ENCODE measurements at places on chromosomes 2 and 18.

GRCh38 chr18:48729404-48729803 is 190.6 kb downstream of the CTIF start:
- no peak for DNase-seq

- no peak for DNase-seq
Measured at GRCh38 chr2:106812383-106812782, 73.6 kb downstream of the ST6GAL2 start.

- no peak for DNase-seq
Measured at GRCh38 chr2:219002395-219003266, 9.4 kb upstream of the CRYBA2 start.

- DNase-seq: no peak
Measured at GRCh38 chr2:45018023-45018422, 8.8 kb upstream of the SIX2 start.

DNA sequence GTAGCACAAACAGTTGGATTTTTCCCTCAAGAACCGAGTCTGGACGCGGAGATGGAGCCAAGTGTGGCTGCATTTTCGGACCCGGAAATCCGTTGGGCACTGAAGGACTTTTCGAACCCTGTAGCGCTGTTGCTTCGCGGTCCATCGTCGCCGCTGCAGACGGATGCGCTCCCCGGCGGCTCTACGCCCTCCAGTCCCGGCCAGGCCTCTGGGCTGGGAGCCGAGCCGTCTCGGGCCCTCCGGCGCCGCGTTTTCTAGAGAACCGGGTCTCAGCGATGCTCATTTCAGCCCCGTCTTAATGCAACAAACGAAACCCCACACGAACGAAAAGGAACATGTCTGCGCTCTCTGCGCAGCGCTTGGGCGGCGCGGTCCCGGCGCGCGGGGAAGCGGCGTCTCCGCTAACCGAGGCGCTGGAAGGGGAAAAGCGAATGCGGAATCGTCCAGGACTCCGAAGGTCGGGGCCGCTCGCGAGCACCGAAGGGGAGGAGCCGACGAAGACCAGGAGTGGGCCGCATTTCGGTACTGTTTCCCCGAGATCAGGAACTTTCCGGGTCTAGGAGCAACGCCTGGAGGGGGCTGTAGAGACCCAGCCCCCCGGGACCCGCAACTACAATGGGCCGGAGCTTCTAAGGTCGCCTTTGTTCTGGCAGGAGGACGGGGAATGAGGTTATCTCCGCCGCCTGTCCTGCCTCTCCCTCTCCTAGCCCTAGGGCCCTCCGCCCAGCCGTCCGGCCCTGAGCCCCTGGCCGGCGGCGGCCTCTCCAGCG is 3.2 kb downstream of the EMX1 start:
- DNase-seq: no peak

- DNase-seq: no peak
Measured at GRCh38 chr2:46704041-46704440, 211.6 kb downstream of the MCFD2 start.

GRCh38 chr2:8997631-8998030 is 5.9 kb downstream of the MBOAT2 start:
- no peak for DNase-seq

GRCh38 chr18:13319629-13320028 is 101.1 kb downstream of the LDLRAD4 start:
- DNase-seq: no peak

GRCh38 chr18:77101410-77102258 is 30.9 kb downstream of the MBP start:
- peak; percentile 84 for DNase-seq

DNA sequence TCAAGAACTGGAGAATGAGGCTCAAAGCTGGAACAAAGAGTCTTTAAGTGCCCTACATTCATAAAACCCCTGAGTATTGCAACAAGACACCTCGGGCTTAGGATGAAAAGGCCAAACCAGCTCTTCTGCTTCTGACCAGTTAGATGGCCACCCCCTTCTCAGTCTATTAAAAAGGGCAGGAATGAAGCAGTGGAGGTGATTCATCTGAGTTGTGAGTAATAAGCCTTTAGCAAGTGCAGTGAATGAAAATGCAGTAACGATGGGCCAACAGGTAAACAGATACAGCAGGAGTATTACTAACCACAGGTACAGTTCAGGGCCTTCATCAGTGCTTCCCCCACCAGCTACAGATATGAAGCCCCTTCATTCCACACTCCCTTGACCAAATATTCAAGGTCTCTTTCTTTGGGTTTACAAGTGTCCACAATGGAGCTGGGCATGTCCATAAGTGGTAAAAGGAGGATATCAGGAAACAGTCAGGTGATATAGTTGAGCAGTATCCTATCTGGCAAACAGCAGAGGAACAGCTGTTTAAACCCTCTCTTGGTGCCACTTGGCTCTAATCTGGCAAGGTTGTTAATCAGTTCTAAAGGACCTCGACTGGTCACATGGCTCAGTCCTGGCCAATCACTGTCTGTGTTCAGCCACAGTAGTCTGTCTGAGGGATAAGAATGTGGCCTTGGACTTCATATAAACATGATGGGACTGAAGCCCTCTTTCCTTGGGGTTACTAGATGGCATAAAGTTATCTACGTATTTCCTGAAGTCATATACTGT is 17.8 kb downstream of the SERPINB13 start:
- no peak for DNase-seq

DNA sequence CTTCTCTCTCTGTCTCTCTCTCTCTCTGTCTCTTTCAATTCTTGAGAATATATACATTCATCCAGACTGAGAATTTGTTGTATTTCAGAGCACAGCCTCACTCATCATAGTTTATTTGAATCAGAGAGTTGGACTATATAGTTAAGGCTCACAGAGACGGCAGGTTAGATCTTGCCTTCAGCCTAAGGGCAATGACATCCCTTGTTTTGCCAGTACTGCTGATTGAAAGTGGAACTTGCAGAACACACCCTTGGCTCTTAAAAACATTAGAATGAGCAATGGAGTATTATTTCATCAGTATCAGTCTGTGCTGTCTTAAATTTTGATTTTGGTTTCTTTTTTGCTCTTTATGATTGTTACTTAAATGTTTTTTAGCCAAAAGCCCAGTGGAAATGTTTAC is 62.0 kb upstream of the DSG1 start:
- DNase-seq: no peak

GRCh38 chr18:7548221-7548620 is 18.9 kb upstream of the PTPRM start:
- no peak for DNase-seq

DNA sequence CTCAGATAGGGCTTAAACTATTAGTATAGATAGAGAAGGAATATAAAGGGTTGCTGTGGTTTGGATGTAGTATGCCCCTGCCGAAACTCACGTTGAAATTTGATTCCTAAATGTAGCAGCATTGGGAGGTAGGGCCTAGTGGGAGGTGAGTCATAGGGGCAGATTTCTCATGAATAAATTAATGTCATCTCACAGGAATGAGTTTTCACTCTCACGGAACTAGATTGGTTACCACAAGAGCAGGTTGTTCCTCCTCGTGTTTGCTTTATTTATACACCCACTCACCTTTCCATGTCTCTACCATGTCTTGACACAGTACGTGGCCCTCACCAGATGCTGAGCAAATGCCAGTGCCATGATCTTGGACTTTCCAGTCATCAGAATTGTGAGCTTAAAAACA is 218.2 kb downstream of the RBM43 start:
- DNase-seq: no peak

GRCh38 chr2:171553858-171554257 is 31.6 kb downstream of the CYBRD1 start:
- no peak for DNase-seq

GRCh38 chr2:137865954-137866540 is 98.2 kb upstream of the HNMT start:
- no peak for DNase-seq

DNA sequence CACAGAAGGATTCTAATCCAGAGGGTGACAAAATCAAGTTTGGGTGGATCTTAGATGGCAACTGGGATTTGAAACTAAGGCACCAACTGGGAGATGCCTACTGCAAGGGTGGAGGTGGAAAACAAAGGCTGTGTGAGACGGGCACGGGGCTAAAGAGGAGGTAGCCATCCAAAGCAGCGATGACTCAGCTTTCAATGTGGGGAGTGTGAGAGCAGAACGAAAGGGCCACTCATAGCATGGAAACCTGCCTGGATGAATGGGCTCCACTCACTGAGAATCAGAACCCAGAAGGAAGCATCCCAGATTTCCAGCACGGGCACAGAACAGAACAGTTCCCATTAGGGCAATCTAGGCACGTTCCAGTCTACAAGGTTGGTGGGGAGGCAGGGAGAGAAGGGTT is 159.5 kb downstream of the COL4A4 start:
- DNase-seq: no peak
